Hippocampal formation (tissue), 2 donors: ENCODE measurements at places on chromosomes 12 and 14.

GRCh38 chr12:78099806-78100205 is 269.1 kb downstream of the NAV3 start:
- DNase-seq: no peak

- no peak for DNase-seq
Measured at GRCh38 chr14:103698380-103699260, 16.6 kb downstream of the XRCC3 start.

DNA sequence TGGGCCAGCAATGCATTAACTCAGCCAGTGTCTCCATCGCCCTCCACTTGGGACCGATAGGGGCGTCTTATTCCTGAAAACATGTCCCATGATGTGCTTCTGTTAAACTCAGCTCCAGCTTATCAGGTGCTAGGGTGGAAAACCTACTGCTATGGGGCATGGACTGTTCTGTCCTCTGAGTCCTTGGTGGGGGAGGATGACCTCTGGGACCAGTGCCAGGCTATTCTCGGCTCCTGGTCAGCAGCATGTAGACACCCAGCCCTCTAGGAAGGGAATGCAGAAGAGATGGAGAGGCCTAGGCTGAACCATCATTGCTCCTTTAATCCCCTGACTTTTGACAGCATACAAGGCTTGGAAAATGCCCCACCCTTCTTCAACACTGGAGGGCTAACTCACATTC is 486.2 kb downstream of the MED13L start:
- no peak for DNase-seq

GRCh38 chr14:105385698-105386365 is 12.5 kb upstream of the TEX22 start:
- no peak for DNase-seq

- DNase-seq: no peak
Measured at GRCh38 chr12:131418884-131419283, 292.0 kb upstream of the SFSWAP start.

GRCh38 chr14:30656190-30656632 is 34.1 kb downstream of the SCFD1 start:
- DNase-seq: no peak

DNA sequence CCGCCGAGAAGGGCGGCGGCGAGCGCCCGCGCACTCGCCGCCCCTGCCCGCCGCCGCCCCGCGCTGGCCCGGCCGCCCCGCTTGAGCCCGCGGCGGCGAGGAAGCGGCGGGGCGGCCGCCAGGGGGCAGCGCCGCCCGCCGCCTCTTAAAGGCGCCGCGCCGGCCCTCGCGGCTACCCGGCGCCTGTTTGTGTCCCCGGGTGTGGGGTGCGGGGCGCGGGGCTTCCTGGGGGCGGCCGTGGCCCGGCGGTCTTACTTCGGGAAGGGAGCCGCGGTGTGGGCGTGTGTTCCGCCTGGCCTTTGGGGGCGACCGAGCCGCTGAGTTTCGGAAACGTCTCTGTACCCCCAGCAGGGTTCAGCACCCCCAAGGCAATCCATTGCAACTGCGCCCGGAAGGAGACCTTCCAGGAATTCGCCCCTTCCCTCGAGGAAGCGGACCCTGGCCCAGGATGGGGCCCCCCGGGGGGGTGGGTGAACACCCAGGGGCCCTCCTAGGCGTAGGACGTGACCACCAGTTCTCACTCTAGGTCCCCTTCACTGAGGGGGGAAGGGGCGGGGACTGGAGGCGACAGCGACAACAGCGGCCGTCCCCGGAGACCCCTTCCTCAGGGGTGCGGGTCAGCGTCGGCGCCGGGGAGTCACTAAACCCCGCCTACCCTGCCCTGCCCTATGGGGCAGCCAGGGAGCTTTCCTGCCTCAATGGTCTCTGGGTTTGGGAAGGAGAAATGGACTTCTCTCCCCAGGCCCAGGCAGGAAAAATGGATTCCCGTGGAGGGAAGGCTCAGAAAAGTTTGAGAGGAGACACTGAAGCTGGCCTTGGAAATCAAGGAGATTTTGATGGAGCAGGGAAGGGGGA is at the start of gene ITPK1:
Gene ITPK1 (minus strand): TSS at position 105 of the 855 bp plus-strand sequence. CDS start 762 bp downstream, outside the sequence.
- DNase-seq: peak; percentile 42

DNA sequence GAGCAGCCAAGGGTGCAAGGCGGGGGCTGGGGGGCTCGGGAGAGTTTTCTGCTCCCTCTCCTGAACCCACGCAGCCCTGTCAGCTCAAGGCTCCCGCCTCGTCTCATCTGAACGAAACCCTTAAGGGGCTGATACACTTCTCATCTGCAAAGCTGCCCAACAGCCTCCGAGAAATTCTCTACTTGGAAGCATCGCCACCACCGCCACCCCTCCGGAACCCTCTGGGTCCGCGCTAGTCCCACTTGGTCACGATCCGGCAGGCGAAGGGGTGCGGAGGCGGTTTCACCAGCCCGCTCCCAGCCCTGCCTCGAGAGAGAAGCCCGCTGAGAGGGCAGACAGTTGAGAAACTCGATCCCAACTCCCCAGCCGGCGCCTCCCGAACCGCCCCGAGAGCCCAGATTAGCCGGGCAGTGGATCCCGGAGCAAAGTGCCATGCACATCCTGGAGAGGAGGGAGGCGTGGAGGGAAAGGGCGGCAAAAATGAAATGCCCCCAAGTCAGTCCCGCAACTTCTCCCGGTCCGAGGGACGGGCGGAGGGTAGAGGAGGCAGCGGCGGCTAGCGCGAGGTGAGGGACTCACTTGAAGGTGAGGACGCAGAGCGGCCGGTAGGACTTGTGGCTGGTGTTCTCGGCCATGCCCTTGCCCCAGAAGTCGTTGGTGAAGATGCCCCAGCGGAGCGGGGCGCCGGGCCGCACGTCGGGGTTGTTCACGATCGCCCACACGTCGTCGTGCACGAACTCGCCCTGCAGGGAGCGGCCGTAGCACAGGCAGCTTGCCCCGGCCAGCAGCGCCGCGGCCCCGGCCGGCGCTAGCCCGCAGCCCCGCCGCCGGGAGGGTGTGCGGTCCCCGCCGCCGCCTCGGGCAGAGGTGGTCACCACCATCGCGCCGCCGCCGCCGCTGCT is 620 bp downstream of the TMTC1 start:
- no peak for DNase-seq

GRCh38 chr14:31992011-31992447 is 85.1 kb upstream of the ARHGAP5 start:
- DNase-seq: no peak

DNA sequence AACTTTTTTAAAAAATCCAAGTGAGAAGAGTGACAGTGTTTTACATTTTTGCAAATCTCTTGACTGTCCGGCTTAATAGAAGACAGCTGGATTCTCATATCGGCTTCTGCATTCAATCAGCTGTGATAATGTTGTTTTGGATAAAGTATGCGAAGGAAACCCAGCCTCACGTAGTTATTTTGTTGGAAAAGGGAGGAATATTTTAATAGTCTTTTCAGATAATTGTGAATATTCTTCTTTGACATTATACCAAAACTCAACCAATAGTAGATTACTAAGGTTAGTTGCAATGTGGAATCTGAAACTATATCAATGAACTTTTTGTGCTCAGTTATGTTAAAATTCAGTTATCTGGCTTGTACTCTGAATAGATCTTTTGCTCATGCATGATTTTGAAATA is 276.5 kb downstream of the ZFP36L1 start:
- DNase-seq: no peak

DNA sequence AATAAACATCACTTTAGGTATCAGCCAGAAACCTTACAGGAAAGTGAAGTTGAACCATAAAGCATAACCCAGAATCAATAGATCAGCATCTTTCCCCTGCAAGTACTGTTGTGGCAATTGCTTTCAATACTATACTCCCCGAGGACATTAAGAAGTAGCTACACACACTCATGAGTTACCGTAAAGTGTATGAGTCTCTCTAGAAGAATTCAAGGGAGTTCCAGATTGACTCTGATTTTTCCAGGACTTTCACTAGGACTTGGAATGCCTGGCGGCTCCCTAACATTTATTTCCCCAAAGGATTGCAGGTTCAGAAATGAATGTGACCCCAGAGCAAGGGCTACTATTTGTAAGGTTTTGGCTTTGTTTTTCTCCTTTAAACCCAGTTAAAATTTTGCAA is 465.4 kb upstream of the MDGA2 start:
- no peak for DNase-seq

GRCh38 chr14:21840765-21841164 is 167.1 kb upstream of the OR4E1 start:
- no peak for DNase-seq

- no peak for DNase-seq
Measured at GRCh38 chr12:104648756-104649155, 192.0 kb downstream of the CHST11 start.

GRCh38 chr14:31965735-31966598 is 111.1 kb upstream of the ARHGAP5 start:
- no peak for DNase-seq

DNA sequence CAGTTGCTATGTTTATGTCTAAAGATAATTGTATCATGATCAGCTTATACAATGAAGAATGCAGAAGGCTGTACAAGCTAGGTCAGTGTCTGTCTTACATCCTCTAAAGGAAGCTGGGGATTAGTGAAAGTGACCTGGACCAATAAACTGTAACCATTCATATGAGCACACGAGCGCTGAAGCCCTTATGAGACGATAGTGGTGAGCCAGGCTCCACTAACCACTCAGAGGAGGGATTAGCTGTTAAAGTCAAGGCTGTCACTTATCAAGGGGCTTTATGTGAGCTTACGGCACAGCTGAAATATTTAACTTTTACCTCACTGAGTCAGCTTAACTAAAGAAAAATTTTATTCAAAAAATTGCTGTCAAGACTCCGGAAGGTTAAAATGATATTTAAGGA is 30.3 kb downstream of the NDUFA12 start:
- no peak for DNase-seq

- no peak for DNase-seq
Measured at GRCh38 chr12:11202811-11203210, 16.1 kb upstream of the TAS2R42 start.

- DNase-seq: no peak
Measured at GRCh38 chr12:110084314-110085015, 36.1 kb upstream of the C12orf76 start.

DNA sequence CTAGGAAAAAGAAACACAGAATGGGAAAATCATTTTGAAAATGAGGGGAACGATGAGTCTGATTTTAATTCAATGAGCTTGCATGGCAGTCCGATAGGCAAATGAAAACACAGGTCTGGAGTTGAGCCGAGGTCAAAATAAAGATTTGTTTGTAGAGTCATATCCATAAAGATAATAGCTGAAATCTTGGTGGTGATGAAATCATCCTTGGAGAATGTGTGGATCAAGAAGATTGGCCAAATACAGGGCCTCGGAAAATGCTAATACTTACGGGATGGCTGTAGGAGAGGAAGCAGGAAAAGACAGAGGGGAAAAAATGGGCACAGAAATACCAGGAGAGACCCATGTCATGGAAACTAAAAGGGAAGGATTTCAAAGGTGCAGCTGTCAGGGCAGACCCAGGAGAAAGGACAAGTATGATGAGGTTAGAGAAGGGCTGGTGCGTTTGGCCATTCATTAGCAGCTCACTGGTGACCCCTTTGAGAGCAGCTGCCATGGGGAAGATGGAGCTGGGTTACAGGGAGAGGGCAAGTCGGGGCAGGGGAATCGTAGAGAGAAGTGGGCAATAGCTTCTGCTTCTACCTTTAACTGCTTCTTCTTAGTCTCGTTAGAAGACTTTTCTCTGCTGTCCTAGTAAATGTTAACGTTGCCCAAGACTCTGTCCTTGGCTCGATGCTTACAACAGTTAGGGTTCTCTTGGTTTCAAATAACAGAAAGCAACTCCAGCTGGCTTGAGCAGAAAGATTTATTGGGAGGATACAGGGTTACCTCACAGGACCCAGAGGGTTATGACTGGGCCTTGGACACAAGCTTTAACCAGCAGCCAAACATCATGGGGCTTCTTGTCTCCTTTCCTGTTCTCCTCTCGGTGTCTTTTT is 161.8 kb downstream of the EFCAB11 start:
- no peak for DNase-seq
